Activated CD8-positive, alpha-beta memory T cell treated with anti-CD3 and anti-CD28 coated beads for 24 hours (primary cell): ENCODE measurements at places on chromosomes 6 and 20.

DNA sequence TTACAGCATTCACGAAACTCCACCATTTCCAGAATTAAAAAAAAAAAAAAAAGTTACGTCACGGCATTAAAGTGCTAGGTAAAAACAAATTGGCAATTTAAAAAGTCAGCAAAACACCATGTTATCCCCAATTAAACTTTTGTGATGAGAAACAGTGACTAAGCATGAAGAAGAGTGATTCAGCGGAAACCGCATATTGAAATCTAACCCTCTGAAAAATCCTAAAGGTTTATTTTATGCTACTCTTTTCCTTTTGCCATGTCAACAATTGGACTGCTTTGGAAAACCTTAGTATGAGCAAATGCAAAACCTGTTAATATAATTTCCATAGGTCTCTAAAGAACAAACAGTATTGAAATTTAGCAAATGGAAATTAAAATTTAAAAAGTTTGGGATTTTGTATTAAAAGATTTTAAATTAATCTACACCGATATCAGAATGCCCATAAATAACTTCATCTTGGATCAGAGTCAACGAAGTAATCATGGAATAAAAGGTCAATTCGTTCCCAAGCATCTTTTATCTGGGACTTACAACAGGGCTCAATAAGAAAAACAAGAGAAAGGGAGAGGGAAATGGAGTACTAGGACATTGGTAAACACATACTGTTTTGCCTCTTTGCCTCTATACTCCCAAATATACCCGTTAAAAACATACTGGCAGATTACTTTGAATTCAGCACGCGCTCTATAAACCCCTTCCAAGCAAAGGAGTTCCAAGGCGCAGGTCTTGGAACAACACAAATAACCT is 1.1 kb downstream of the FBXO30 start:
- DNase-seq, result no peak

GRCh38 chr6:140183881-140184280 is 809.4 kb upstream of the CITED2 start:
- DNase-seq, result no peak

DNA sequence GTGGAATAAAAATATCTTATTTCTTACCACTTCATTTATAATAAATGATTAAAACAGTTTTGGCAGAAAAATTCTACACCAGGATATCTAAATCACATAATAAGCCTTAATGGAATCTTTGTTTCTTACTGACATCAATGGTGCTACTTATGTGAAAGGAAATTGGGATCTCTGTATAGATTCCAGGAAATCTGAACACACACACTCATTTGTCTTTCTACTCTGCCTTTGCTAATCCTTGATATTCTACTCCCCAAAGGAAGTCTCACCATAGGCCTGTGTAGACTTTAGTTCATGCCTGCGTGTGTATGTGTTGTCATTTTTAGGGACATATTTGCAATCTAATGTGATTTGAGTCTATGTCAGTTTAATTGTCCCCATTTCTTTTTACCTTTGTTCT is 7.9 kb downstream of the ADGRB3 start:
- no peak for DNase-seq

- no peak for DNase-seq
These were observed 310.6 kb downstream of the PRKN start for GRCh38 chr6:162416831-162417537.
